ENCODE measurements at places on chromosomes 7 and 10. TPM values are rescaled to one million over a fixed set of nuclear protein-coding genes. Genes with fewer than 3 reads are reported as not detected.

- peaks cover 6% of the 10 kb centered on the region for H3K36me3 ChIP-seq
- H3K4me3 ChIP-seq: no peak overlapping the region
Measured at GRCh38 chr7:114986190-114987180, 64.6 kb downstream of the MDFIC start.

DNA sequence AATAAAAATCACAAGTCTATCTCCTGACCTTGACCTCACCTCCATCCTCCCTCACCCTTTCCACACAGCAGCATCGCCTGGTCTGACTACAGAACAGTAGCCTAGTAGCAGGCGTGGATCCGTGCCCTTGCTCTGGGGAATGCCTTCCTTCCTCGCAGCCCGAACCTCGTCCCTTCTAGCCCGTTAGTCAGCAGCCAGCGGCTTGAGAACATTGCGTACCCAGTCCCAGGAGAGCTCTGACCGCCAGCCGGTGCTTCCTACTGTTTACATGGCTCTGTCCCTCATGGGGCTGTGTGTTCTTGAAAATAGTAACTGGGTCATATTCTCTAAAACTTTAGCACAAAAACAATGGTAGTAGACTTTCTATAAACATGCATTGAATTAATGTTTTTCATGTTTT is 682.7 kb upstream of the IGFBP3 start:
- no peak for DNase-seq
- H3K36me3 ChIP-seq: no peaks in the 10 kb centered on the region
- no peaks in the 10 kb centered on the region for H3K4me1 ChIP-seq
- no peak overlapping the region for H3K4me3 ChIP-seq
- no peaks in the 10 kb centered on the region for H3K27me3 ChIP-seq
- no peak overlapping the region for H3K27ac ChIP-seq

DNA sequence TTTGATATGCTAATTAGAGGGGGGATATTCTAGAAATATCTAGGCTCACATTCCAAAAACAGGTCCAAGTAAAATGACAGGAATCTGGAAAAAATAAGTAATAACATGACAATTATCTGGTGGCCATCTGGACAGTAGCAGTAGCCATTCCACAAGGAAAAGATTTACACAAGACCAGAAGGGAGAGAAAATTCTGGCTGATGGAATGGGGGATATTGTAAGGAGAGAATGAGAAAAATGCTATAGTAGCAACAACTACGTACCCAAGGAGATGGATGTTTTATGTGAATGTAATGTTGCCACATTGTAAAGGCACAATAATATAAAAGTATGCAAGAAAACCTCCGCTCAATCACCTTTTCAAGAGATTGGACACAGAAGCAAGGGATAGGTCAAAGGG is 5.4 kb downstream of the MYOF start:
- H3K4me1 ChIP-seq: peaks cover under 1% of the 10 kb centered on the region
- no peak overlapping the region for H3K4me3 ChIP-seq
- no peak for DNase-seq
- no peak overlapping the region for H3K27ac ChIP-seq
- H3K36me3 ChIP-seq: no peaks in the 10 kb centered on the region

DNA sequence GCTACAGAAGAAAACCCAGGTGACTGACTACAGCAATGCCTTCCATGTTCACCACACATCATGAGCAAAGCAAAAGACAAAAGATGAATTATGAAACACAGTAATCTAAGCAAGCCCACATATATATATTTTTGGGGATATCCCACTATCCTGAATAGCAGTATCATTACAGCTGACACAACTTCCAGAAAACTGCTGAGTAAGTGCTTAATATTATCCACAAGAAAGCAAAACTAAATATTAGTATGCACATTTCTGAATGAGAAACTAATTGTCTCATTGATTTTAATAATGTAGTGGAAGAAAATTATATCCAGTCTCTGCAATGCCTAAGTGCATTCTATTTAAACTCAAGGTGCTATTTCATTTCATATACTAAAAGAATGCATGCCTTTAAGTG is 14.5 kb upstream of the SLC35G1 start:
- no peaks in the 10 kb centered on the region for H3K27me3 ChIP-seq
- DNase-seq: no peak
- H3K4me3 ChIP-seq: no peak overlapping the region
- no peaks in the 10 kb centered on the region for H3K4me1 ChIP-seq

Gene OSBPL3
- total RNA-seq: 50.7 TPM

DNA sequence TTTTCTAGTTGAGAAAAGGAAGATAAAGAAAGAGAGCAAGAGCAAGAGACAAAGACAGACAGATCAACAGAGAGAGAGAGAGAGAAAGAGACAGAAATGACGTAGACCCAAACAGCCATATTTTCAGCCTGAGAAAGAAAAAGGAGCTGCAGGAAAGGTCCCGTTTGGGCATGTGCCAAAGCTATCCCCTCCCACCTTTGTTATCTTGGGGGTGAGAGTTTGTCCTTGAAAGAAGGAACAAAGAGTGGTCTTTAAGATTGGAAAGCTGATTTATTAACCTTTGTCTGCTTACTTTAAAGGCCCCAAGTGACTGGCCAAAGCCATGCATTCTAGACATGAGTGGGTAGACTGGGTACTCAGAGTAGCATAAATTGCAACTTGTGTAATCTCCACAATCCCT is 98.2 kb downstream of the AOAH start:
- peaks cover 16% of the 10 kb centered on the region for H3K4me1 ChIP-seq
- no peaks in the 10 kb centered on the region for H3K27me3 ChIP-seq
- DNase-seq: no peak
- no peak overlapping the region for H3K4me3 ChIP-seq
- H3K27ac ChIP-seq: no peak overlapping the region

- H3K4me1 ChIP-seq: peaks cover 13% of the 10 kb centered on the region
- DNase-seq: no peak
- H3K36me3 ChIP-seq: peaks cover 13% of the 10 kb centered on the region
- H3K4me3 ChIP-seq: no peak overlapping the region
- no peaks in the 10 kb centered on the region for H3K27me3 ChIP-seq
- H3K27ac ChIP-seq: no peak overlapping the region
Measured at GRCh38 chr7:36896956-36897590, 172.8 kb upstream of the AOAH start.

- no peak for DNase-seq
- no peak overlapping the region for H3K27ac ChIP-seq
- no peak overlapping the region for H3K4me3 ChIP-seq
- no peaks in the 10 kb centered on the region for H3K27me3 ChIP-seq
Measured at GRCh38 chr7:85851571-85852193, 664.8 kb upstream of the SEMA3D start.

GRCh38 chr10:86063341-86063740 is 303.3 kb downstream of the GRID1 start:
- no peak for DNase-seq
- no peaks in the 10 kb centered on the region for H3K36me3 ChIP-seq
- H3K4me3 ChIP-seq: no peak overlapping the region
- no peaks in the 10 kb centered on the region for H3K4me1 ChIP-seq
- H3K27ac ChIP-seq: no peak overlapping the region
- no peaks in the 10 kb centered on the region for H3K27me3 ChIP-seq

GRCh38 chr10:78556705-78557432 is 511.9 kb upstream of the ZMIZ1 start:
- no peaks in the 10 kb centered on the region for H3K27me3 ChIP-seq
- no peaks in the 10 kb centered on the region for H3K4me1 ChIP-seq
- H3K36me3 ChIP-seq: no peaks in the 10 kb centered on the region
- DNase-seq: no peak

DNA sequence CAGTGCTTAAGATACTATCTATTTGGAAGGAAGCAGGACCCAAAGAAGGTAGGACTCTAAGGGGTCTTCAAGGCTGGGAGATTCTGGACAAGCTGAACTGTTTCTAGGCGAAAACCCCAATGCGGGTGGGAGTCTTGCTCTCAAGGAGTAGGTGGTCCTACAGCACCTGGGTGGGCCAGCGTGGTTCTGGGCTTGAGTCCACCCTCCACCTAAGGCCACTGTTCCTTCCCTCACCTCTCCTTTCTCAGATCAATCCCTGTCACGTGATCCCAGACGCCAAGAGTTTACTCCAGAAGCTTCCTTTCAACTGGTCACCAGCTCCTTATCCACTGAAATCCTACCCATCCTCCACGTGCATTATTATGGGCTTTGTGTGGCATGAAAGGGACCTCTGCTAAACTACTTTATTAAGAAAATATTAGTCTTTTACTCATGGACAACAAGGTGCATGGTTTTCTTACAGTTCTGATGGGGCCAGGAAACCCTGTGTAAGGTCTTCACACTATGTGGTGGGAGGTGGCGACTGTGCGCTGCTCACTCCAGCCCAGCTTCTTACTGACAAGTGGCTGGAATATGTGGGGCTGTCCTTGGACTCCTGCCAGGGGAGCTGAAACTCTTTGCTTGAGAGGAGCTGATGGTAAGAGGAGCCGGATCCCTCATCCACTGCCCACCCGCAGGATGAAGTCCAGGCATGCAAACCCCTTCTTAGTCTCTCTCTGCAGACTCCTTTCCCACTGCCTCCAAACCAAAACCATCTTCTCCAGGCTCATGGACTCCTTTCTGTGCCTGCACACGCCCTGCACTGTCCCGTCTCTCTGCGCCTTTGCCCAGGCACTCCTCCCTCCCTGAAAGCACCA is 1.6 kb downstream of the ZNF746 start:
- H3K4me3 ChIP-seq: no peak overlapping the region
- H3K36me3 ChIP-seq: peaks cover 28% of the 10 kb centered on the region
- no peak overlapping the region for H3K27ac ChIP-seq
- H3K4me1 ChIP-seq: peaks cover 25% of the 10 kb centered on the region
- no peak for DNase-seq

DNA sequence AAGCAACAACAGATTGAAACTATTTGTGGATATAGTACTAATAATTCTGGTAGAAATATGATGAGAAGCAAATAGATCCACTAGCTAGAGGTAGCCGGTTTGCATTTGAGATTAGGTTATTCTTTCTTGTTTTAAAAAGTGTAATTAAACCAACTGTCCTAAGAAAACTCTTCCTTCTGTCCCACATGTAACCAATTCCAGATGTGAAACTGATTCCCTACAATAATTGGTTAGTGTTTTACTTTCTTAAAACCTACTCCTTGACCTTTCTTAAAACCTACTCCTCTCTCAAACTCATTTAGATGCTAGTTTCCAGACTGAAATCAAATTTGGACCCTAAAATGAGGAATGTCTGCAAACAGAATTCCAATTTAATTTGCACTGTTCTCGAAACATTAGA is 521.5 kb downstream of the SUGCT start:
- no peaks in the 10 kb centered on the region for H3K4me1 ChIP-seq
- no peak overlapping the region for H3K4me3 ChIP-seq
- no peak for DNase-seq
- H3K27me3 ChIP-seq: no peaks in the 10 kb centered on the region
- no peaks in the 10 kb centered on the region for H3K36me3 ChIP-seq

DNA sequence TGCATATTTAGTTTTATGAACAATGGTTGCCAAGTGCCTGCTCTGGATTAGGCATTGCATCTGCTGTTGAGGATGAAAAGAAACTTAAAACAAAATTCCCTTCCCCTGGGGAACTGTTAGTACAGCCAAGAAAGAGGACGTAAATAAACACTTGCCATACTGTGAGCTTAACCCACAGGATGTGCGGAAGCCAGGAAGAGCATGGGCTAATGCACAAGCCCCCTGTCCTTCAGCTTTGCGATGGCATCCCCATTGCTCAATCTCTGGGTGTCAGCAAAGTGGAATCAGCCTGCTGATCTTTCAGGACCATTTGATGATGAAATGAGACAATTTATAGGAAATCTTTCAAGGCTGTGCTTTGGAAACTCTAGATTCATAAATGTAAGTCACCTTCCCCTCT is 399.9 kb upstream of the IGFBP3 start:
- H3K4me1 ChIP-seq: no peaks in the 10 kb centered on the region
- no peaks in the 10 kb centered on the region for H3K27me3 ChIP-seq
- H3K27ac ChIP-seq: no peak overlapping the region
- no peak for DNase-seq
- no peaks in the 10 kb centered on the region for H3K36me3 ChIP-seq

DNA sequence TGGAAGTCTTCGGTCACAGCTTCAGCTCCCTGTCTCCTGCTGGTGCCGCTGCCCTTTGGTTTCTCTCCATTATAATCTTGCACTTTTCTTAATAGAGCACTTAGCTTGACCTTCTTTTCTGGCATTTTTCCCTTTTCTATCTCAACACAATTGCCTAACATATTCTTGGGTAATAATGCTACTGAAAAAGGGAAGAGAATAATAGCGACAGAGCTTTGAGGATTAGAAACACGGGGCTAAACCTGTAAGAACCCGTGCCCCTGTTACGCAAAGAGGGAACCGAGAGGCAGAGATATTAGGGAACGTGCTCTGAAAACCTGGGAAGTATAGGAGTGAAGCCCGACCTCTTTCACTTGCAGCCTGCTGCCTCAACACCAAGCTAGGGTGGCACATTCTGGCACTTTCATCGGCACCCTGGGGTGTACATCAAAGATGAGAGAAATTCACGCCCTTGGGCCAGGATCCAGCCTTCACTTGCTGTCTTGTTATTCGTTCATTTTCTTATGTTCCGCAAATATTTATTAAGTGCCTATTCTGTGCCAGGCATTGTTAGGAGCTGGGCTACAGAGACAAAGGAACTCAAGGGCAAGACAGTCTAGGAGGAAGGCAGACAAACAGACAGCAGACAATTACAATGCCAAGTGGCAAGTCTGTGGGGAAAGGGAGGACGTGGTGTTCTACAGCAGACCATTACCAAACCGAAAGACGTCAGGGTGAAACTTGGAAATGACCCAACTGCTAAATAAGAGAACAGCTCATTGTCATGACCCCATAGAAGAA is 33.0 kb upstream of the GALNTL5 start:
- peaks cover 28% of the 10 kb centered on the region for H3K4me1 ChIP-seq
- no peak overlapping the region for H3K4me3 ChIP-seq
- no peaks in the 10 kb centered on the region for H3K36me3 ChIP-seq
- H3K27ac ChIP-seq: peak overlapping the region; percentile 56
- H3K27me3 ChIP-seq: no peaks in the 10 kb centered on the region
- DNase-seq: no peak

Gene ZNF117
- 6.6 TPM for total RNA-seq

DNA sequence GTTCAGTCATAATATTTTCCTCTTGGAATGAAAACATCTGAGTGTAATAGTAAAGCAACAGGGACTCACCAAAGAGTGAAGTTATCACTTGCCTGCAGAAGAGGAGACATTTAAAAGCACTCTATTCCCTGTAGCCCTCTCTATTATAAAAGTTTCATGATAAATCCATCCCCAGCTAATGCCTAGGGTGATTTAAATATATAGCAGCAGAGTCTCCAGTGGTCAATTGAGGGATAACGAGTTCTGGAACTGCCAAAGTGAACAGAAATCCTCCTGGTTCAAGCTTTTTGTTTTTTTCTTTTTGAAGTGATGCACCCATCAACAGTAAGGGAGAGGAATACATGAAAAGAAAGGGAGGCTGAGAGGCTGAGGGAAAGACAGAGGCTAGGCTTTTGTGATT is 87.3 kb downstream of the EVX1 start:
- no peaks in the 10 kb centered on the region for H3K27me3 ChIP-seq
- H3K4me3 ChIP-seq: no peak overlapping the region
- DNase-seq: no peak
- H3K4me1 ChIP-seq: no peaks in the 10 kb centered on the region
- no peaks in the 10 kb centered on the region for H3K36me3 ChIP-seq
